SJSA1 (cell line): ENCODE measurements at places on chromosomes 6 and 20. TPM values are rescaled to one million over a fixed set of nuclear protein-coding genes. Genes with fewer than 3 reads are reported as not detected.

The REM1 gene
- total RNA-seq: not detected in 2 replicates

The PNISR gene
- total RNA-seq: 29.2 and 47.1 TPM in 2 replicates

The FRK gene
- total RNA-seq: 0.66 and 0.91 TPM in 2 replicates

The SLC17A1 gene
- not detected in 2 replicates for total RNA-seq

The LAMA5 gene
- 3.2 and 3.6 TPM in 2 replicates for total RNA-seq

DNA sequence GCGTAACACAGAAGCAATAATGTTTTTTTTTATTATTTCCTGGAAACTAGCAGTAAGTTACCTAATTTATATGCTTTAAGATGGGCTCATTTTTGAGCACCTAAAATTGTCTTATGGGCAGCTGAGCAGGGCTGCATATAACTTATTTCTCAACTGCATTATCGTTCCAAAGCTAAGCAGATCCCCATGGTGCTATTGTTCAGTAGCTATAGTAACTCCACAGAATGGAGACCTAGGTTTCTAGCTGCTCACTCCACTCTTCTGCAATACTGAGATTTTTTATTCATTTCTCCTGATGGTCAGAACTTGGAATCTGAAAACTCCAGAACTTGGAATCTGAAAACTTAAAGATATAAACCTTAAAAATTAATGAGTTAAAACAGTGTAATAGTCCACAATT lies 18.7 kb downstream of the CRISP1 start:
- DNase-seq: no peak

DNA sequence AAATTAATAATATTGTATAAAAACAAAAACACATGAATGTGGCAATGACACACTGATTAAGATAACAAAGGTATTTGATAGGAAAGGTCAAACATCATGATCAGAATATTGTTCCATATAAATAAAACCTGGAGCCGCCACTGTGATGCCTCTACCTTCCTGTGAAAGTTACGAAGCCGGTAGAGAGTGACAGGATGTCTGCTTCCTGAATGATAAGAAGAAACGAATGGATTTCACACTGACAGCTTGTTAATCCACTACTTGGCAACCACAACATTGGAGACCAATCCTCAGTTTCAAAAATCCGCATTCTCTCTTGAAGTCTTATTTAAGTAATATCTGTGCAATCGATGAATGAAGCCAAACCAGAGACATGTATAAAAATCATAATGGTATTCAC lies 315.1 kb downstream of the HDGFL1 start:
- no peak for DNase-seq

DNA sequence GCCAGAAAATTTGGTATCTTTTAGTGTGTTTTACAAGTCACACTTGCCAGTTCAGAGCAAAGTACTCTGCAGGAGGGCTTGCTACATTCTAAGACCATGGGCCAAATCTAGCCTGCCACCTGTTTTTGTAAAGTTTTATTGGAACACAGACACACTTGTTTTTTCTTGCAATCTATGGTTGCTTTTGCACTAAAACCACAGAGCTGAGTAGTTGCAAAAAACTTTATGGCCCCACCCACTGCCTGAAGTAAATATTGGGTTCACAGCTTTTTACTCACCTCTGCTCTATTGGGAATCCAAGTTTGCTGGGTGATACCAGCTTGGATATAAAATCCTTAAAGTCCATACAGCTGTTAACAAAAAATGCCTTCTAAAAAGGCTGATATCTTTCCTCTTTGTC lies 109.0 kb downstream of the ZFP64 start:
- DNase-seq: no peak

DNA sequence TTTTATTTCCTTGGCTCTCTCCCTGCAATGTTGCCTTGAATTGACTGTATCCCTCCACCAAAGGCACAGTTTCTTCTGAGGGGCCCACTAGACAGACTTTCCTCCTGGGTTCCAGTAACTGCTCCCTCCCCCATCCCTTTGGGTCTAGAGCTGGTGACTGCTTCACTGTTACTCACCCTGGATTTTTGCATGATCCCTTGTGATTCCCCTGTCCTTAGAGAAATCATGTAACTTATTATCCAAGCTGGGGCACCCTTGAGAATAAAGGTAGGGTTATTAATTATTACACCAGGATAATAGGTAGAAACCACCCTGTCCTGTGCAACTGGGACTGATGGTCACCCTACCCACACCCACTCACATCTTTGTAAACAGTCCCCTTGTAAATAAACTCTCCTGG lies 67.5 kb upstream of the FYN start:
- no peak for DNase-seq

- DNase-seq: no peak
Observed at GRCh38 chr20:5932796-5933195, 17.5 kb downstream of the TRMT6 start.

DNA sequence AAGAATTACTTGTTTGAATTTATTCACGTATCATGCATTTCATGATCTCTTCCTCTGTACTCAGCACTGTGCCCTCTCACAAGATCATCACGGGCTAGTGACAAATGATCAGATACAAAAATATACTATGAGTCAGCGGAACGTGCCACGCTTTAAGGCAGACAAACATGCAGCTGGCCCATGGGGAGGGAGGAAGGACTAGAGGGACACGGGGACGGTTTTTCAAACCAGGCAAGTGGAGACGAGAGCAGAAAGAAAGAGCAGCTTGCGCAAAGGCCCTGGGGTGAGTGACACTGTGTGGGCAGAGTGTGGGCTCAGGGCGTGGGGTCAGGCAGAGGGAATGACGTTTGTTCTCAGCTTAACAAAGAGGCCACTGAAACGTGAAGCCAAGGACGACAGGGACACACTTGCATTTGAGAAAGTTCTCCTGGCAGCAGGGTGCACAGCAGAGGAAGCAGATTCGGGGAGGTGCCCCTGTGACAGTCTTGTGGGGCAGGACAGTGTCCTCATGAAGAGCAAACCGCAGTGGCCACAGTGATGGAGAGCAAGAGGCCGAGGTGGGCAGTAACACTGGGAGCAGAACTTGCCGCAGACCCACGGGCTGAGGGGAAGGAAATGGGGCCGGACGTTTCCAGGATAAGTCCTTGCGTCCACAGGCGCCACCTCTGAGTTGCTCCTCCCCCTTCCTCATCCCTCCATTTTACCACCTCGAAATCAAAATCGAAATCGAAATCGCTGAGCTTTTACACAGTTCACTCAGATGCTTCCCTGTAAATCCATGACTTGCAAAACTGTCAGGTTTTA lies 6.9 kb upstream of the RPS6KA2 start:
- DNase-seq: no peak

GRCh38 chr6:78589436-78589835 lies 277.9 kb upstream of the IRAK1BP1 start:
- DNase-seq: no peak

DNA sequence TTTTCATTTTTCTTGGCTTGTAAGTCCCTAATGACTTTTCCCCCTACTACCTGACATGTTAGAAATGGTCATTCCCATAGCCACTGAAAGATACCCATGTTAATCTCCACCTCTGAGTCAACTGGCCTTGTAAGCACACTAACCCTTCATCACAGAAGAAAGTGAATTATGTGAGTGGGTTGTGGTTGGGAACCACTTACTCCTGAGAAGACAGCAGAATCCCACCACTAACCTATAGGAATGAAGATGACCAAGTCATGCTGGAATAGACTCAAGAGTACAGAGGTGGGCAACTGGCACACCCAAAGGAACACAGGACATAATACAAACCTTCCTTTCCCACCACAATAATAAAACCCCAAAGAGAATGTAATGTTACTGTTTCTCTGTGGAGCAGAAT lies 30.1 kb downstream of the RAMACL start:
- DNase-seq: no peak

DNA sequence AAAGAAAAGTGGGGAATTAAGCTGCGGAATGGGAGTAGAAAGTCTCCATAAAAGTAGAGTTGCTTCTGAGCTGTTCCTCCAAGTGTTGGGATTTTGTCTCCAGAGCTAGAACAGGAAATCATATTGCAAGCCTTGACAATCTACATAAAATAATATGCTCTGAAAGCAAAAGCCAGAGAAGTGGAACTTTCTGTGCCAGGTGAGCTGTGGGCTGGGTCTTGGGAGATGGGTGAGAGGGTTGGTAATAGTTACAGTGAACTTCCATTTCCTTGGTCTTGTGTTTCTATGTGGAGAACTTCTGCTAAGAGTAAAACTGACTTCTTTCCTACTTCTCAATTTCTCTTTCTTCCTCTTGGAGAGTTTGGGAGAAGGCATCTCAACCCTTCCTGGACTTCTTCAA lies 6.3 kb upstream of the HMGN4 start:
- DNase-seq: no peak

- DNase-seq: no peak
Observed at GRCh38 chr6:36862164-36862847, 12.3 kb downstream of the PPIL1 start.

- DNase-seq: no peak
Observed at GRCh38 chr6:55266896-55267295, 60.4 kb upstream of the GFRAL start.
